Activated B cell treated with CpG ODN at 0.5 μM for 24 hours (primary cell): ENCODE measurements at places on chromosomes 5 and 9. TPM values are rescaled to one million over a fixed set of nuclear protein-coding genes. Genes with fewer than 3 reads are reported as not detected.

DNA sequence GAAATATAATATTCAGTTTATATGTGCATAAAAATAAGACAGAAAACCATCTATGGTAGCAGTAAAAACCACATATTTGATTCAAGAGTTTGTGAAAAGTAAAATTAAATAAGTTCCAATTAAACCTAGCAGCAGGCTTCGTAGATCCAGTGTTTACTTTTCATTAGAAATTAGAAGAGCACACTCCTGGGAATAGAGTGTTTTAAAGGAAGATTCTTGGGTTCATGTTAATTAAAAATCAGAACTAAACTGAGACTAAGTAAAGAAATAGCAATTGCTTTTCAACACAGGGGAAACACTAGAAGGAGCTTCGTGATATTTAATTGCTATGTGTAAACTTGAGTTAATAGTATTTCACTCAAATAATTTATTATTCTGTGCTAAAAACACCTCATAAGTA lies 1097.8 kb upstream of the CDH18 start:
- DNase-seq: no peak

The CLIC3 gene
- not detected in 2 replicates for total RNA-seq

DNA sequence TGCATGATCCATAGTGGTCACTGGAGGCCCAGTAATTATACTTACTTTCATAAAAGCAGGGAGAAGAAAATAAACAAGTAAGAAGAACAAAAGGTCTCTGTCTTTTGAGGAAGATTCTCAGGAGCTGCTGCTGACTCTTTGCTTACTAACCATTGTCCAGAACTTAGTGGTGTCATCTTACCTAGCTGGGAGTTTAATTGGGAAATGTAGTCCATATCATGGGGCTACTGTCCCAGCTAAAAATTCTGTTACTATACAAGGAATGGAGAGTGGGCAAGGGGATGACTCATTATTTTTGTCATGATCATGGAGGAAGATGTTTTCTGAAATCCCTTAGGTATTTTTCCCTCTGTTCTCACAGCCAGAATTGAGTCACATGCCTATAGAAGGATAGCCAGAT lies 639.3 kb downstream of the MTRR start:
- no peak for DNase-seq

GRCh38 chr9:98583417-98583816 lies 125.3 kb downstream of the GABBR2 start:
- no peak for DNase-seq
